ENCODE measurements at places on chromosomes 5 and 9.

GRCh38 chr9:70256123-70256551 is 2.6 kb upstream of the SMC5 start:
- DNase-seq, result no peak

- no peak for DNase-seq
Observed at GRCh38 chr5:135553688-135554462, 18.1 kb upstream of the NEUROG1 start.

GRCh38 chr5:104018299-104018698 is 455.7 kb upstream of the NUDT12 start:
- DNase-seq, result no peak

- no peak for DNase-seq
Observed at GRCh38 chr9:111094433-111094924, 56.2 kb upstream of the LPAR1 start.

- no peak for DNase-seq
Observed at GRCh38 chr5:83246071-83246470, 168.7 kb downstream of the XRCC4 start.

GRCh38 chr5:120528609-120529008 is 64.5 kb downstream of the PRR16 start:
- no peak for DNase-seq

DNA sequence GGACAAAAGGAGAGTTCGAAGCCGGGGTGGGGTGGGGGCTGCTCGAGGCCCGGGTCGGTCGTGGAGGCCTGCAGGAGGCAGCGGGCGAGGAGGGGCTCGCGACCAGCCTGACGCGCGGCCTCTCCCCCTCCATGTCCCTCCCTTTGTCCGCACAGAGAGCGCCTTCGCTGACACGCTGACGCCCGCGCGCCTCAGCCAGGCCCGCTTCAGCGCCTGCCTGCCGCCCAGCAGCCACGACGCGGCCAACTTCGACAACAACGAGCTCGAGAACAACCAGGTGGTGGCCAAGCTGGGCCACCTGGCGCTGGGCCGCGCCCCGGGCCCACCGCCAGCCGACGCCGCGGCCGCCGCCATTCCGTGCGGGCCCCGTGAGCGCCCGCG is 42.2 kb downstream of the NEURL1B start:
- no peak for DNase-seq

DNA sequence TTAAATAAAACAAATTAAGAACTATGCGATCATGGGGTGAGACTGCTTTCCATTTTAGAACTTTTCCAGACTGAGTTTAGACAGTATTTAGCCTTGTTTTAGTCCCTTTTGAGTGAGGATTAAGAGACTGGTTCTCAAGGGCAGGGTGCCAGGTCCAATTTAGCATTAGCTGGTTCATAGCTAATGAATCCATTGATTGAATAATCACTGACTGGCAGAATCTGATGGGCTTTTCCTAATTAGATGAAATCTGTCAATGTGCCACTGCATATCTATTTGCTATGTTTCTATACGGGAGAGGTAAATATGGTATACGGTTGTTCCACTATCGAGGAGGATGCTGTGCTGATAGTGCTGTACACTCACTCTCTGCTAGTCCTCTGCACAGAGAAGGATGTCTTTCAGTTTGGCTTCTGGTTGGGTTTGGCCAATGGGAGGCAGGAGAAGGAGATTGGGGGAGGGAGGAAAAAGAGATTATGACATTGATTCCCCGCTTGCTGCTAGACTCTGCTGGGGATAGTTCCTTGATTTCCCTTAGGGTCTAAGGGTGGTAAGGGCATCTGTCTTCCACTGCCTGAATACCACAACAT is 496.6 kb downstream of the CTNND2 start:
- DNase-seq, result no peak

- no peak for DNase-seq
Observed at GRCh38 chr5:135501965-135502364, 33.8 kb downstream of the NEUROG1 start.

DNA sequence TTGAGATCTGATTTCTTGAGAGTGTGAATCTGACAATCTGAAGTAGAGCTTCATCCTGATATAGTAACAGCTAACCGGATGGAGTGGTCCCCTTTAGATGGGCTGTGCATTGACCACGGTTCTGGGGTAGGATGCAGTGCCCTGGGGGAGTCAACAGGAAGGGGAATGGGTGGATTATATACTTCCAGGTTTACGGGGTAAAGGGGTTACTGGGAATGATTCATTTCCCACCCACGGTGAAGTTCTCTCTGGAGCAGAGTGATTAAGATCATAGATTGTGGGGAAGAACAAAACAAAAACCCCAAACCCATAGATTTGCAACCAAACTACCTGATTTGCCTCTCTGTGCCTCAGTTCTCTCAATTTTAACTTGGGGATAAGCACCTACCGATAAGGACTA is 1.5 kb upstream of the B4GALT7 start:
- no peak for DNase-seq

- DNase-seq, result no peak
Observed at GRCh38 chr5:171221916-171222315, 87.1 kb upstream of the TLX3 start.

DNA sequence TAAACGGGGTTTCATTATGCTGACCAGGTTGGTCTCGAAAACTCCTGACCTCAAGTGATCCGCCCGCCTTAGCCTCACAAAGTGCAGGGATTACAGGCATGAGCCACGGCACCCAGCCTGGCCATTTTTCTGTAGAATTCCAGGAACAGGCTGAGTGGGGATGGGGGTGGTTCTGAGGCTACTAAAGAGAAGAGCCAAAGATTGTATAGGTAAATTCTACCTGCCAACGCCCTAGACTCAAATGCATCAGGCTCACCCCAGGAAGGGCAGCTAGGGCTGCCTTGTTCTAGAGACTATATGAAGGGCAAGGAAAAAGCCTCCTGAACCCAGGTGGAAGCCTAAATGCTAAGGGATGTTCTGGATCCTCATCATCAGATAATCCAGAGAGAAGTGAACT is 1.6 kb upstream of the C5orf52 start:
- DNase-seq, result no peak

DNA sequence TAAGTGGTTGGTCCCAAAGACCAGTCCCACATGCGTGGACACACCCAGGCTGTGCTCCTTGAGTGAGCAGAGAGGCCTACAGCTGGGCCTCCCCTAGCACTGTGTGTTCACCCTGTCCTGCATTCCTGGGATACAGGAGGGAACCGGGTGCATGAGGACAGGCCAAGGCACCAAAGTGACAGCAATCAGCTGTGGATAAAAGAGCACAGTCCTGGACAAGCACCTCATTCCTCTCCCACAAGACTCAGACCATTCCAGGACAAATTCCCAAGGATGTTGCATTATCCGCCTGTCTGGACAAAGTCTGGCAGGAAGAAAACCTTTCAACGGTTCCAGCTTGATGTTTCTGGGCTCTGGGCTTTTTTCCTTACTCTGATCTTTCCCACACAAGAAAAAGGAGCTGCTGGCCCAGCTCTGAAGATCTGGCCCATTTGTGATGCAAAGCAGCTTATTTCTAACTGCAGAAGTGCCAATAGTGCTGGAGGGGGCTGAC is 273.2 kb downstream of the ENC1 start:
- no peak for DNase-seq

DNA sequence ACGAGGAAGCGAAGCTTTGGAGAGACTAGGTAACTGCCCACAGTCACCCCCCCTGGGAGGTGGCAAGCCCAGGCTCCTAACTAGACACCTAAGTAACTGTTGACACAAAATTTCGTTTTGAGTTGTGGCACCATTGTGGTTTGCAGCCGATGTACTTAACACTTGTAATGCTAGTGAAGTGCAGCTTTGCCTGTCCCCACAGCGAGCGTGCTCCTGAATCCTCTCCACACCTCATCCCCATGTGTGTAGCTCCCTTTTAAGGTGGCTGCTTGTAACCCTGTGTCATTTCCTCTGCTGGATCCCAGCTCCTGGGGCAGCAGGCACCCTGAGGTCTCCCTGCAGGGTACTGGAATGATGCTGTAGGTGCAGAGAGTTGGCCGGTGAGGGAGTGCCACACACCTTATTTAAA is 114.9 kb downstream of the TRIO start:
- no peak for DNase-seq

DNA sequence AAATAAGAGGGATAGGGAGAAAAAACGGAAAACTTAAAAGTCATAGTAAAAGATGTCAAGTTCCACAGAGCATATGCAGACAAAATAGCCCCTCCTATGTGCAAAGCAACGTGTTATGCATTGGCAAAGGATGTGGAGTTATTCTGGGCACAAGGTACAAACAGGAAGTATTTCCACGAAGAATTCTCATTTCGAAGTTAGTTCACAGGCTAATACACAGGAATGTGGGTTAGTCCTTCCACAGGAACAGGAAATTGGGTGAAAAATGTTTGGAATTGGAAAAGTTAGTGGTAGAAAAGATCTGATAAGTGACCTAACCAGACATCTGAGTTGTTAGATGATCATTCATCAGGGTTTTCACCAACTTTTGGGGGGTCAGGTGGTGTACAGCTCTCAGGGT is 326.6 kb downstream of the EBF1 start:
- DNase-seq, result no peak

DNA sequence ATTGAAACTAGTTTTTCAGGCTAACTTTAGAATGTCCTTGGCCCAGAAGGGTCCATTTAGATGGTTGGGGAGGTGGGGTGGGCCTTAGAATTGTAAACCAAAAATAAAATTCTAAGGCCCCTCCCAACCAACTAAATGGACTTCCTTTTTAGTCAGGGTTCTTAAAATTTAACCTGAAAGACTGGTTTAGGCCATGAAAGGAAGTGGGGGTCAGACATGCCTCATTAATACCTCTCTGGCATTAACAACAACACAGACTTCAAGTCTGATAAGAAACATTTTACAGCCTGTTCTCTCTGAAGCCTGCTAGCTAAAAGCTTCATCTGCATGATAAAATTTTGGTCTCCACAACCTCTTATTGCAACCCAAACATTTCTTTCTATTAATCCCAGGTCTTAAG is 65.5 kb upstream of the TNC start:
- DNase-seq, result no peak

DNA sequence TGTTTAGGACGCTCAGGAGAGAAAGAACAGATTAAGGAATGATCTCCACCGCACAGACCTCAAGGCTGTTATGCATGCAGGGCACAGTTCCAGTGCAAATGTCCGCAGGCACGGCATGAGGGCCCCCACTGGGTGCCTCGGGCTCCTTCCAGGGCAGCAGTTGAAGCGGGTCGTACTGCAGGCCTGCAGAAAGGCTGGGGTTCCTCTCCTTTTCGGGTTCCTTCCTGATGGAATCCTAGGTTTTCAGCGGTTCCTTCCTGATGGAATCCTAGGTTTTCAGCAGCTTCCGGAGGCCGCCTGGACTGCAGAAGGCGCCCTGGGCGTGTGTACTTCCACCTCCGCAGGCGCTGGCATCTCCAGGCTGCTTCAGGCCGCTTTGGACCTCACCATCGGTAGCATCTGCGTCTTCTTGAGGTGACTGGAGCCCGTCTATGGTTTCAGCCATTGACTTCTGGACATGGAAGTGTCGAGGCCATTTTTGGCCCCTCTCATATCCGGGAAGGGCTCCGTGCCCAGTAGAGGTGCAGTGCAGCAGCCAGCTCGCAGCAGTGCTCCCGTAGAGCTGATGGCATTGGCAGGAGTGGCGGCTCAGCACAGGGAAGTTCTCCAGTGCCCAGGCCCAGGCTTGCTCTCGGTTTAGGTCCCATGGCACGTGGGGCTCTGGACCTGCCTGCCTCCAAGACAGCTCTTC is 5.6 kb upstream of the MGAT4B start:
- no peak for DNase-seq

DNA sequence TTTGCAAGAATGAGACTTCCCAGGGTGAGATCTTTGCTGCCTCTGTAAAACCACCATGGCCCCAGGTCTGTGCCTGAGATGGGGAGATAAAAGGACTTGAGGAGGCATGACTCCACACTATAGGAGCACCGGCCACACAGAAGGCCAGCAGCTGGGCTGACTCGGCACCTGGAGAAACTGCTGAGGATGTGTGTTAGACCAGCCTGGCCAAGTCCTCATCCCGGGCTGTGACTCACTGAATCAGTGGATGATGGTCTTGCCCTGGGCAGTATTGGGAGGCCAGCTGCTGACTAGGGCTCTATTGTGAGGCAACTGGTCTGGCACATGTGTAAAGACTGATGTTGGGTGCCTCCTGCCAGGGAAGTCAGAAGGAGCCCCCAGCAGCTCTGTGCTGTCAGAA is 286.2 kb downstream of the ACTL7B start:
- no peak for DNase-seq

GRCh38 chr5:115417076-115417475 is 120.6 kb upstream of the CCDC112 start:
- no peak for DNase-seq

GRCh38 chr5:4777435-4777834 is 362.7 kb upstream of the ADAMTS16 start:
- no peak for DNase-seq

GRCh38 chr9:16174915-16175314 is 622.1 kb downstream of the CCDC171 start:
- DNase-seq, result no peak

DNA sequence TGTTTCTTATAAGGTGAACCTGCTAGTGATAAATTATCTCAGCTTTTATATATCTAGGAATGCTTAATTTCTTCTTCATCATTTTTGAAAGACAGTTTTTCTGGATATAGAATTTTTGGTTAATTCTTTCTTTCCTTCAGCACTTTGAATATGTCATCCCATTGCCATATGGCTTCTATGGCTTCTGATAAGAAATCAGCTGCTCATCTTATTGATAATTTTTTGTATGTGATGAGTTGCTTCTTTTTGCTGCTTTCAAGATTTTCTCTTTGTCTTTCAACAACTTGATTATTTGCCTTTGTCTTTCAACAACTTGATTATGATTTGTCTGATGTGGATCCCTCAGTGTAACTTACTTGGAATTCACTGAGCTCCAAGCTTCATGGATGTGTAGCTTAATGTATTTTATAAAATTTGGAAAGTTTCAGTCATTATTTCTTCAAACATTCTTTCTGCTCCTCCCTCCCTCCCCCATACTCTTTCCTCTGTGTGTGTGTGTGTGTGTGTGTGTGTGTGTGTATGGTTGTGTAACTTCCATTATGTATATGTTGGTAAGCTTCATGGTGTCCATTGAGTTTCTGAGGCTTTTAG is 243.9 kb downstream of the TLE1 start:
- no peak for DNase-seq

DNA sequence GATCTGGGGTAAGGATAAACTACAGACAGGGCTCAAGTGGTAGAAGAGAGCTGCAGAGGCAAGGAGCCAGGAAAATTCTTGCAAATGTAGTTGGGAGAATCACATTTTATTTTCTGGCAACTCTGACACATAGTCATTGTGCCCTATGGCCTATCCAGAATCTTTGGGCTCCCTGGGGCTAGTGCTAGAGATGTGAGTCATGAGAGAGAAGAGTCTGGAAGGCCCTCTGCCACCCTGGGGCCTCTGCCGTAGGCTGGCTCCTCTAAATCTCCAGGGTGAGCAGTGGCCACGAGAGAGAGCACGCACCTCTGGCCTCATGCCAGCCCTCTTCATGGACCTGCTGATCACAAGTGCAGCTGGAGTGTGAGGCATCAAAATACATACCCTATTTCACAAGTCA is 74.3 kb upstream of the SSBP2 start:
- no peak for DNase-seq

GRCh38 chr9:91660521-91660920 is 236.9 kb upstream of the NFIL3 start:
- no peak for DNase-seq

GRCh38 chr5:32206509-32207354 is 32.6 kb upstream of the GOLPH3 start:
- no peak for DNase-seq

GRCh38 chr9:113530022-113530635 is 66.6 kb downstream of the RGS3 start:
- no peak for DNase-seq

All from CD4-positive, alpha-beta T cell (primary cell).